ENCODE measurements at places on chromosomes 5 and 9.

GRCh38 chr5:172380301-172380986 lies 73.9 kb downstream of the SH3PXD2B start:
- no peak for DNase-seq

DNA sequence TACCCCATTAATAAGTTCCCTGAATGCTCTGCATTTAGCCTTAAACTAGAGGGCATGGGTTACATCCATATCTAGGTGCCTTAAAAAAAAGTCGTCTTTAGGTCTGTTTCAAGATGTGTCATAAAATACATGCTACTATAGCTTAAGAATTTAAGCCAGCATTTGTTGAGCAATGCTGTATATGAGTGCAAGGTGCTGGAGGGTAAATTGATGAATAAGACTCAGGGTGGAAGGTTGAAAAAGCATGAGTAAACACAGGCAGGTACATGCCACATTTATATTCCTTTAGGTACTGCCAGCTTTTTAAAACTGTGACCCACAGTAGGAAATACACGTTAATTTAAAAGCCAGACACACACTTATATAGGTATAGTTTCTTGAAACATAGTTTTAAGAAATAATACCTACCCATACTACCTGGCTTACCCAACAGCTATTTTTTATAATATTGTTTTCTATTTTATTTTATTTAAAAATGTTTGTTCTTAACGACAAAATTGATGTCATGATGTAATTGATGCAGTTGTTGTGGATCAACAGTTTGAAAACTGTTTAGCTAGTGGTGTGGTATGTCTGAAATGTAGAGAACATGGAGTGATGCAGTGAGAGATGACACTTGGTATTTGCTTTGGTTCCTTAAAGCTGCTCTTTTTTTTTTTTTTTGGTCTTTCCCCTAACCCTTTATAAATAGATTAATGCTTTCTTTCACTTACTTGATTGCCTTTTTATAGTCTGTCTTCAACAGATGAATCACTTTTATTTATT lies 3.9 kb downstream of the HMGCR start:
- no peak for DNase-seq

GRCh38 chr5:127440831-127441230 lies 76.6 kb upstream of the PRRC1 start:
- DNase-seq = peak; percentile 43

GRCh38 chr9:86099701-86100364 lies 475 bp upstream of the GOLM1 start:
- peak; percentile 79 for DNase-seq

GRCh38 chr5:138711811-138712210 lies 41.4 kb upstream of the CTNNA1 start:
- no peak for DNase-seq

Measured in AG20443 (cell line).